Dorsolateral prefrontal cortex (tissue), 122 donors: ENCODE measurements at places on chromosomes 7 and 10.

- no peak for DNase-seq
Observed at GRCh38 chr7:132713893-132714292, 137.6 kb upstream of the PLXNA4 start.

DNA sequence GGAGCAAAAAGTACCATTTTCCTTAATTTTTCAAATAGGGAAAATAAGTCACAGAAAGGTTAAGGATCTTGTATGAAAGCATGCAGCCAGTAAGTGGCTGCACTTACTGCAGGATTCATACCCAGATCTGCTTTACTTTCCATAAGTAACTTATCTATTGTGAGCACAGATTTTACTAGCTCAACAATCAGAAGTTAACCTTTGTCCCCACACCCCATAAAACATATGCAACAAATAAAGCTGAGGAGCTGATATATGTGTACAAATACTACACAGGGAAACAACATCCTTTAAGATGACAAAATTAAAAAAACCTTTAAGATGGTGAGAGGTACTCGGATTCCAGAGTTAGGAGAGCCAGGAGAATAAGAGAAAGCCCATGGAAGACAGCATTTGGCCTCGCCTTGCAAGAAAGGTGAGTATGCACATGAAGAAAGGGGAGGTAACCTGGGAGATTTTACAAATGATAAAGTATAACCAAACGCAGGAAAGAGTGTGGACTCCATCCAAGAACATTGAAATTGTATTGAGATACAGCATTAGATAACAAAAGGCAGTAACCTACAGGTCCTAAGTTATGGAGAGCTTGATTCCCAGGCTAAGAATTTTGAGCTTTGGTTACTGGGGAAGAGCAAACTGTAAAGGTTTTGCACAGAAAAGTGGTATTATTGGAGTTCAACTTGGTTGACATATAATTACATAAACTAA is 87.1 kb downstream of the ITGB8 start:
- DNase-seq, result no peak

GRCh38 chr10:78934532-78934898 is 134.3 kb upstream of the ZMIZ1 start:
- no peak for DNase-seq

- DNase-seq, result no peak
Observed at GRCh38 chr10:20858292-20859124, 38.6 kb downstream of the NEBL start.

- DNase-seq, result no peak
Observed at GRCh38 chr7:128399991-128400390, 9.8 kb downstream of the IMPDH1 start.

DNA sequence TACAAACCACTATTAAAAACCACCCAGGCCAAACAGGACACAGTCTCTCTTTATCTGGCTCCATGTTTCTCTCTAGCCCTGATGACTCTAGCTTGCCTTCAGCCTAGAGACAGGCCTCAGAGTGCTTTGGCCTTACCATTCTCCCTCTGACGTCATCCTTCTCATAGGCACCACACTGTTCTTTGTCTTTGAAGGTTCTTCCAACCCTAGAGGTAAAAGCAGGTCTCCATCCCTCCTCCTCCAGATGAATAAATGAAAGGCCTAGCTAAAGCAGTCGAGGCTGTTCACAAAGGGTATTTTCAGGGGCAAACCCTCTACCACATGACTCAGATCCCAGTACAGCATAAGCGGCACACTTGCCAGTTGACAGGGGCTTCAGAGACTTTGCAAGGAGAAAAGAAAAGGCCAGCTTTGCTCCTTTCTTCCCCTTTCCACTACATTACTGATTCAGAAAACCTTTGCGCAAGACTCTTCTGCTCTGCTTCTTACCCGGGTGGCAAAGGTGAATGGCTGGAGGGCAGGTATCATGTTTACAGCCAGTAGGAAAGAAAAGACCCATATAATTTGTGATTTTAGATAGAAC is 14.8 kb downstream of the NFE2L3 start:
- no peak for DNase-seq

DNA sequence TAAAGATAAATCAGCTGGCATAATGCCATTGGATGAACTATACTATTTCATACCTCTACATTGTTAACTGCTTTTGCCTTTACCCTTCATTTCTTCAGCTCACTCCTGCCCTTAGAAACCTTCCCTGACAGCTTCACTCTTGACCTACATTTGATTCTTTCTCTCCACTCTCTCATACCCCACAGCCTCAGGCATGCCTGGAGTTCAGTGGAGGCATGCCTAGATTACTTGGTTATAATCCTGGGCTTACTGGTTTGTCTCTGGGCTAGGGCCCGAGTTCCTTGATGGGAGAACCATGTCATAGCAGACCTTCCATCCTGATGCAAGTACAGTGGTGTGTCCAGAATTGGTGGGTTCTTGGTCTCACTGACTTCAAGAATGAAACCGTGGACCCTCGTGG is 8.4 kb upstream of the CDHR3 start:
- DNase-seq, result no peak

DNA sequence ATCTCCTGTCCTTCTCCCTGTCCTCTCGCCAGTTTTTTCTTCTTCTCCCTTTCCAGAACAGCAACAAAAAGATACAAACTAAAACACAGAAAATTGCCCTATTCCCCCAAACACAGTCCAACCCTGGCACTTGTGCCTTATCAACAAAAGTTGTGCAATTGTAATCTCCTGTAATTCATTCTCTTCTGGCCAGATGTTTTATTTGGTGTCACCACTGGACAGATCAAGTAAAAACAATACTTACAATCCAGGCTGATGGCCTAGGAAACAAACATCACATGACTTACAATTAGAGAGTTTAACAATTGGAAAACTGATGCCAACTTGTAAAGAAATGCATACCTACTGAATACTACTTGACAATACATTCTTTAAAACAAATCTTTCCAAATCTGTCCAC is 231.6 kb downstream of the ETV1 start:
- no peak for DNase-seq

DNA sequence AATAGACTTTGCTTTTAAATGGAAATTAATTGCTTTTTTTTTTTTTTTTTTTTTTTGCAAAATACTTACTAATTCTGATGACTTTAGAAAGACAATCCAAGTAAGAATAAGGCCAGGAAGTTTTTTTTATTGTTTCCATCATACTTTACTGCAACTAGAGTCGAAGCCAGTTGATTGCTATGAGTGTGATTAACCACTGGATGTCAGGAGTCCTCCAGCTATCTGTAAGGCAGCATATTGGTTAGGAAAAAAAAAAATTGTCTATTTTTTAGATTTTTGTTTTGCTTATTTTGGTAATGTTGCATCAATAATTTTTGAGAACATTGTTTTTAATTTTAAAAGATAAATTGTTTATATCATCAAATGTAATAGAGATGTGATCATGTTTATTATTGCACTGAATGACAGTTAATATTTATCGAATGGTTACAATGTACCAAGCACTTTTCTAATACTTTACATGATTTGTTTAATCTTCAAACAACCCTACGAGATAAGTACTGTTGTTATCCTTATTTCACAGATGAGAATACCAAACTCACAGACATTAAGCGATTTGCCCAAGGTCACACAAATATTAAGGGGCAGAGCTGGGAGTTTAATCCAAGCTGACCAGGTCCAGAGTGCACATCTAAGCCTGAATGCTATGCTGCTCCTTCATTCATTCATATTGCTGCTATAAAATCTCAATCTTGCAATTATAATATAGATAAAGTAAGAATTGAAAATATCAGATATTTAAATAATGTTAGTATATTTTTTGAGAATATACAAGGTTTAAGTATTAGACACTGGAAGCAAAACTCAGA is 19.9 kb upstream of the LMOD2 start:
- no peak for DNase-seq

DNA sequence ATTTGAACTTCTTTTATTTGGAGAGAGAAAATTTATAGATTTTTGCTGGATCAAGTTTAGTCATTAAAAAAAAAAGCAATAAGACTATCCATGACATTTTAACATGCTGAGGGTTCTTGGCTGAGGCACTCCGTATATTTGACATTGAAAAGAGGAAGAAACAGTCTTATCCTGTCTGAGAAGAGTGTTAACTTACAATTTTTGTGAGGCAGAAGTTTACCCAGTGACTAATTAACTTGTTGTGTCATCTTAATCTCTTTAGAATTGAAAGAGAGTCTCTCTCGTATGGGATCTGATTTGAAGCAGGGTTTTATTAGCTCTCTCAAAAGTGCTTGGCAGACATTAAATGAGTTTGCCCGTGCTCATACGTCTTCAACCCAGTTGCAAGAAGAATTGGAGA is 39.3 kb downstream of the SEC23IP start:
- DNase-seq, result no peak

GRCh38 chr10:96096958-96097357 is 33.1 kb upstream of the ZNF518A start:
- no peak for DNase-seq

DNA sequence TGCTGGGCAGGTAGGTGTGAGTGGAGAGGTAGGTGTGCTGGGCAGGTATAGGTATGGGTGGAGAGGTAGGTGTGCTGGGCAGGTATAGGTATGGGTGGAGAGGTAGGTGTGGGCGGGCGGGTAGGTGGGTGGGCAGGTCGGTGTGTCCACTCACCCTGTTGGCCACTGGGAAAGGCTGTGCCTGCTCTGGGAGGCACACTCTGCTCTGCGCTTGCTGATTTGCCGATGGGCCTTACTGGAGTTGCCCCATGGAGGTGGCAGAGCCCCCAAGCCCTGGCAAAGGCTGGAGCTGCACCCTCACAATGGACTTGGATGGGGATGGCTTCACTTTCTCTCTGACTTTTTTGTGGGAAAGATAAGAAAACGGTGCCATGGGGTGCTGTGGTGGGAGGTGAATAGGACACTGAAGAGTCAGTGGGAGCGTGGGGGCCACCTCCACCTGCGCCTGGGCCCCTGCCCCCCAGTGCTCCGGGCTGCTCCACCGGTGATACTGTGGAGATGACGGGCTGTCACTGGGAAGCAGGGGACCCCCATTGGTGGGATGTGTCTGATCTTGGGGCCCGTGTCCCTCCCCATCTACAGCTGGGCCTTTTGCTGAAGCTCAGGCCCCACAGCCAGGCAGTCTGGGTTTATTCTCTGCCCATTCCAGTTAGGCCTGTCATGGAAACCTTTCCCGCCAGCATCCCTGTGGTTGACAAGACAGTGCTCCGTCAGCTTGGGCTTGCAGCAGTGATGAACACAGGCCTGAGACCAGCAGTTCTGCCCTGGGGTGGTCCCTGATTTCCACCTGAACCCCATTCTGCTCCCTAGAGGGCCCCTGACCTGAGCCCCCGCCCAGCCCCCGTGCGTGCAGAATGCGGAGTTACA is 75.0 kb downstream of the NKX6-2 start:
- peak; percentile 16 for DNase-seq

DNA sequence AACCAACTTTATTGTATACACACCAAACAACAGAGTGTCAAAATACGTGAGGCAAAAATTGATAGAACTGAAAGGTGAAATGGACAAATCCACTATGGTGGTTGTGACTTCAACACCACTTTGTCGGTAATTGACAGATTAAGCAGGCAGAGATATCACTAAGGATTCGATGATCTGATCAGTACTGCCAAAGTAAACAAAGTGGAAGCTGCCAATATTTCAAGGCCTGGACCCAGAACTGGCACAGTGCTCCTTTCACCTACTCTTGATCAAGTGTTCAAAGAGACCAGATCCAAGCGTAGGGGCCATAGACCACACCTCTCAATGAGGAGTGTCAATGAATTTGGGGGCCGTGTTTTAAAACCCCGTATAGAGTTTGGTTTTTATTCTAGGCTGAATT is 167.0 kb downstream of the CDK14 start:
- DNase-seq, result no peak

DNA sequence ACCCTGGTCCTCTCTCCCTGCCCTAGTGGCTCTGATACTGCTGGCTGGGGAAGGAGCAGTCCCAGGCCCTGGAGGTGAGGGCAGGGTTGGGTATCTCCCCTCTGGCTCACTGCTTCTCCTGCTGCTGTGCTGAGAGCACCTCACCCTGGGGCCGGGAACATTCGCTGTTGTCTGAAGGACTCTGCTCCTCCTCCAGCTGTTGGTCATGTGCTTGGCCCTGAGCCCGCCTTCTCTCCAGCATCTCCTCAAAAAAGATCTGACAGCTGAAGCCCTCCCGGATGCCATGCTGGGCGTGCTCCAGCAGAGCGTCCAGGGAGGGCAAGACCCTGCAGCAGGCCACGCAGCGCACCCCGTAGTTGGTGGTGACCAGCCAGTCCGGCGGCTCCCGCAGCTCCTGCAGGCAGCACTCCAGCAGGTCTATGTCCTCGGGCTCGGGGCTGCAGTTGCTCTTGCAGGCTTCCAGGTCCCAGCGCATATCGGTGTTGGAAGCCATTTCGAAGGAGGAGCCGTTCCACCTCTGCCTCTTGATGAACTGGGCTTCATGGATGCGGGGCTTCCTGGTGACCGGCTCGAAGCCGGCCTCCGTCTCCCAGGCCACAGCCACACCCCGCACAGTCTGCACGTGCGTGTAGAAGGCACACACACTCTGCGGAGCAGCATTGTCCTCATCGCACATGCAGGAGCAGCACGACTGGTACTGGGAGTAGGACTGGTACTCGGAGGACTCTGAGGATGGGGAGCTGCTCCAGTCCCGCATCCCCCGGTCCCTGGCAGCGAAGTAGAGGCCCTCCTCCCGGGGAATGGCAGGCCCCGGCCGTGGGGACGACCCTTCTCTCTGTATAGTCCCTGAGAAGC is 2.1 kb downstream of the FAM170B start:
- no peak for DNase-seq

DNA sequence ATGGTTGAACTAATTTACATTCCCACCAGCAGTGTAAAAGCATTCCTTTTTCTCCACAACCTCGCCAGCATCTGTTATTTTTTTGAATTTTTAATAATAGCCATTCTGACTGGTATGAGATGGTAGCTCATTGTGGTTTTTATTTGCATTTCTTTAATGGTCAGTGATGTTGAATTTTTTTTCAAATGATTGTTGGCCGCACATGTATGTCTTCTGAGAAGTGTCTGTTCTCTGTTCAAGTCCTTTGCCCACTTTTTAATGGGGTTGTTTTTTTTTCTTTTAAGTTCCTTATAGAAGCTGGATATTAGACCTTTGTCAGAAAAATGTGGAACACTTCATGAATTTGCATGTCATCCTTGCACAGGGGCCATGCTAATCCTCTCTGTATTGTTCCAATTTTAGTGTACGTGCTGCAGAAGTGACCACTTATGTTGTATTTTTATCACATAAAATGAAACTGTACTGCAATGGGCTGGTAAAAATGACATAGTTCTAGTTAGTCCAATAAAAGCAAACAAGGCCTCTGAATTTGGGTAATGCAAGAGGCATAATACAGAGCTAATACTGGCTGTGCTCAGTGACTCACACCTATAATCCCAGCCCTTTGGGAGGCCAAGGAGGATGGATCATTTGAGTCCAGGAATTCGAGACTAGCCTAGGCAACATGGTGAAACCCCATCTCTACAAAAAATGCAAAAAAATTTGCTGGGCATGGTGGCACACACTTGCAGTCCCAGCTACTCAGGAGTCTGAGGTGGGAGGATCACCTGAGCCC is 70.3 kb downstream of the ABI1 start:
- no peak for DNase-seq

GRCh38 chr10:126119599-126119998 is 223.2 kb downstream of the FANK1 start:
- DNase-seq, result no peak
